ELF-1 (cell line): ENCODE measurements at places on chromosomes 11 and 22.

DNA sequence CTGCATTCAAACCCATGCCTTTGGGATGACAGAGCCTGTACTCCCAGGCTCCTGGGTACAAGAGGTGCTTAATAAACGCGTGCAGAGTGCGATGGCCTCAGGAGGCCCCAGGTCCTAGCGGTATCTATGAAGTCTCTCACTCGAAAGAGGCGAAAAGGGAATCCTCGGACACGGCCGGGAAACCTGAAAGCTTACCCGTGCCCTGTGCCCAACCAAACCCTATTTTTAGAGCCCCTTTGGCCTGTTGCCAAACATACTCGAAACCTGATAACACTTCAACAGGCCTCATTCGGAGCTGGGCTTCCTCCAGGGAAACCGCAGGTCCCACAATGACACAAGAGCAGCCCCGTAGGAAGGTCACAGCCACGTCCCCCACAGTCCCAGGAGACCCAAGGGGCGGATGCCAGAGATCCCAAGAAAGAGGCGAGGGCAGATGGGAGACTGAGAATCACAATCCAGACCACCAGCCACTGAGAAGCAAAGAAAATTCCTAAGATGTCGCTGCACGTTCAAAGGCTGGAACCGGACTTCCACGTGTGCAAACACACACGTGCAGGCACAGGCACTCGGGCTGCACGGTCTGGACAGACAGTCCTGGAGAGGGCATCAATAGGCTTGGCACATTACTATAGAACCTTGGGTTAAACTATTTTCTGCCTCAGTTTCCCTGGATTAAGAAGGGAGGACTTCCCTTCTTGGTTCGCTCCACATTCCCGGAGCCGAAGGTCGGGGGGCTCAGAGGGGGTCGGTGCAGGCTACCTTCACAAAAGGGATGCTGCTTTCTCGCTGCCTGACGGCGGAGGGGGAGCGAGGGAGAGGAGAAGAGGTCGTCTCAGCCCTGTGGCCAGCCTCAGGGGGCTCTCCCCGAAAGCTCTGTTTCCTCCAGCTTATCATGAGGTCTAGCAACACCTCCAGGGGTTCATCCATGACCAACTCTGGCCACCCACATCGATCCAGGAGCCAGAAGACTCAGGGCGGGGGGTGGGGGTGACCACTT, 8.2 kb downstream of the PDGFB start:
- no peak for DNase-seq

GRCh38 chr22:46578824-46579561, 41.2 kb upstream of the GRAMD4 start:
- peak; percentile 76 for DNase-seq

- DNase-seq: no peak
Observed at GRCh38 chr22:36036167-36036624, 7.6 kb upstream of the RBFOX2 start.

GRCh38 chr11:57426439-57426928, 437 bp downstream of the SLC43A3 start:
- DNase-seq: no peak

GRCh38 chr11:94912806-94913205, 60.5 kb downstream of the CWC15 start:
- DNase-seq: no peak

- DNase-seq: no peak
Observed at GRCh38 chr22:39182478-39183030, 30.1 kb upstream of the CBX7 start.

DNA sequence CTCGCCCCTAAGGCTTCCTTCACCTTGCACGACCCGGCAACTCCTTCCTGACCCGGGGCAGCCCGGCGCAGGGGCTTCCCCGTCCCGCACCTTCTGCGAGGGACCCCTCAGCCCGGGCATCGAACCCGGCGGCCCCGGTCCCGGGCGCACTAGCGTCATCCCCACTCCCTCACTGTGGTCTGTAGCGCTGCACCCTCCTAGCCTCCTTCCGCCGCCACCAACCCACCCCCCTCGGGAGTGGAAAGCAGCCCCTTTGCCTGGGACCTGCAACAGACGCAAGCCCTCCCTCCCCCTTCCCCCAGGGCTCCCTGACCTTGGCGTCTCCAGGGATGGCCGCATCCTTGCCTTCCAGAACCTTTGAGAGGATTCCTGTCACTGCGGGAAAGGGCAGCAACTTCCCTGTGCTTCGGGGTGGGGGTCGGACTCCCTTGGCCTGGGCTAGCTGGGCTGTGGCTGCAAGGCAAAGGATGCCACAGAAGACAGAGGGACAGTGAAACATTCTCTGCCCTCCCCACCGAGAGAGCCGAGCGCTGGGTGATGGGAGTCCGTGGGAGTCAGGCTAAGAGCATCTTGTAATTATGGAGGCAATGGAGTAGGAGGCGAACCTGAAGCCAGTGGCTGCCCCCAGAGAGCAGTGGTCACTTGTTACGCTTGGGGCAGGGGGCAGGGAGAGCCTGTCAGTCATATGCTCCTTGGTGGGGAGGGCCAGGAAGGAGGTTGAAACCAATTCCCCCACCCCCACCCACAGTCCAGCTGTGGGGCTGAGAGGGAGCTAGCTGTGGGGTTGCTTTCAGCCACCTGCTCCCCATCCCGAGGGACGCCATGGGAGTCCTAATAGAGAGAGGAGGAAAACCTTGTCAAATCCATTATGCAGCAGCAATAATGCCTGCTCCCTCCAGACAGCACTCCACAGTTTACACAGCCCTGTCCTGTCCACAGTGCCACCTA, 920 bp downstream of the TMEM132A start:
- DNase-seq: peak; percentile 35

DNA sequence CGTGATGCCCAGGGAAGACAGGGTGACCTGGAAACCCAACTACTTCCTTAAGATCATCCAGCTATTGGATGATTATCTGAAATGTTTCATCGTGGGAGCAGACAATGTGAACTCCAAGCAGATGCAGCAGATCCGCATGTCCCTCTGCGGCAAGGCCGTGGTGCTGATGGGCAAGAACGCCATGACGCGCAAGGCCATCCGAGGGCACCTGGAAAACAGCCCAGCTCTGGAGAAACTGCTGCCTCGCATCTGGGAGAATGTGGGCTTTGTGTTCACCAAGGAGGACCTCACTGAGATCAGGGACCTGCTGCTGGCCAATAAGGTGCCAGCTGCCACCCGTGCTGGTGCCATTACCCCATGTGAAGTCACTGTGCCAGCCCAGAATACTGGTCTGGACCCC, 43.5 kb upstream of the DAGLA start:
- DNase-seq: no peak

GRCh38 chr22:46156031-46156430, 5.7 kb downstream of the PPARA start:
- DNase-seq: no peak
